ENCODE measurements at places on chromosomes 3 and 15. TPM values are rescaled to one million over a fixed set of nuclear protein-coding genes. Genes with fewer than 3 reads are reported as not detected.

Gene AVEN
- 15.1 TPM for total RNA-seq

Gene DPPA2
- total RNA-seq = not detected

Gene GTPBP8
- total RNA-seq = 14.6 TPM

Gene PEX5L
- total RNA-seq = not detected

Gene SPSB4
- not detected for total RNA-seq

Gene SV2B
- total RNA-seq = 0.28 TPM

Gene PAQR5
- 13.6 TPM for total RNA-seq

Gene TNFAIP8L3
- total RNA-seq = 7.3 TPM

Data from esophagus mucosa (tissue), 1 donor.